ENCODE measurements at places on chromosomes 12 and 14.

DNA sequence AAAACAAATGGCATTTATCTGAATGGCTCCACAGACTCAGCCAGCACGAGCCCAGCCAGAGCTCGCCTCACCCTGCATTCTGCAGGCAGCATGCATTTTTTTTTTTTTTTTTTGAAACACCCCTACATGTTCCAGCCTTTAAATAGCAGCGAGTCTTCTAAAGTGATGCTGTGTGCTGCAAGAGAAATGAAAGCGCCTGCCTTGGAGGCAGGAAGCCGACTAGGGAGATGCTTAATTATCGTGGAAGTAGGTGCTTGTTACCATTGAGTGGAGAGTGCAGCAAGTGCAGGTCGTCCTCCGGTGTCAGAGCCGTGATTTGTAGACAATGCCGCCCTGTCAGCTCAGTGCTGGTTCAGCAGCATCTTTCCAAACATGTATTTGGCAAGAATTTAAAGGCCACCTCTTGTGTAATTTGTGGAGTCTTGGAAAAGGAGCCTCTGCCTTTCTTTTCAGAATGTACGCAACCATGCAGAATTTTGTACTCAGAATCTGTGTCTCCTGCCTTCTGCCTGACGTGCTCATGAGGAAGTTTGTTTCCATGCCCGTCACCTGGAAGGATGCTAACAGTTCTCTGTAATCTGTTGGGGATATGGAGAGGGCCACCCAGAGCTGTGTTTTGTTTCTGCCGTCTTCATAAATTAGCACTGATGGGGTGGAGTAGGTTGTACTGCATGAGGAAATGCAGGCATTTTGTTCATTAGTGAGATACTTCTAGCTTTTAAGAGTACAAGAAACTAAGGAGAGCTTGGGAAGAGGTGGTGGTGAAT, 345.9 kb upstream of the RGS6 start:
- DNase-seq, result peak; percentile 89

DNA sequence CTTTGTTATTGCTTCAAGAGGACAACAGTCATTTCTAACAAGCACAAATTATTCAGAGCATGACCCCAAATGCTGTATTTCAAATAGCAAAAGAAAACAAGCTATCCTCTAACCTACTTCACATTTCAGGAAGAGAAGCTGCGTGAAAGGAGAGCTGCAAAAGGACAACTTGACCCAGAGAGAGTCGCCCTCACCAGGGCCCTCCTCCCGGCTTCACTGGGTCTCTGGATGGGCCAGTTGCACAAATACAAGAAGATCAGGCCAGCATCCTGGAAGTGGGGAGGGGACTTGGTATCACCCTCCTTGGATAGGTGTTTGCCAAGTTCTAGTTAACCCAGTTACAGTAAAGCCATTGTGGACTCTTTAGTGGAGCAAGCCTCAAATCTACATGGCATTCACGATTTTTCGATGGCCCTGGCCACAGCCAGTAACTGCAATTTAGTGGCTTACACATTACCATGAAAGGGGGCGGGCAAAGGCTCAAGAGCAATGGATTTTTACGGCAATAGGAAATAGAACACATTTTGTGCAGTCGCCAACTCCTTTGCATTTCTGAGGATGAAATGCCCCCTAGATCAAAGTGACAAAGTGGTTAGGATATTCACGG, 166.9 kb upstream of the DIO2 start:
- no peak for DNase-seq

- DNase-seq, result no peak
Observed at GRCh38 chr14:56248442-56248841, 130.2 kb downstream of the PELI2 start.

GRCh38 chr12:10716704-10717315, 6.3 kb downstream of the YBX3 start:
- DNase-seq, result no peak

DNA sequence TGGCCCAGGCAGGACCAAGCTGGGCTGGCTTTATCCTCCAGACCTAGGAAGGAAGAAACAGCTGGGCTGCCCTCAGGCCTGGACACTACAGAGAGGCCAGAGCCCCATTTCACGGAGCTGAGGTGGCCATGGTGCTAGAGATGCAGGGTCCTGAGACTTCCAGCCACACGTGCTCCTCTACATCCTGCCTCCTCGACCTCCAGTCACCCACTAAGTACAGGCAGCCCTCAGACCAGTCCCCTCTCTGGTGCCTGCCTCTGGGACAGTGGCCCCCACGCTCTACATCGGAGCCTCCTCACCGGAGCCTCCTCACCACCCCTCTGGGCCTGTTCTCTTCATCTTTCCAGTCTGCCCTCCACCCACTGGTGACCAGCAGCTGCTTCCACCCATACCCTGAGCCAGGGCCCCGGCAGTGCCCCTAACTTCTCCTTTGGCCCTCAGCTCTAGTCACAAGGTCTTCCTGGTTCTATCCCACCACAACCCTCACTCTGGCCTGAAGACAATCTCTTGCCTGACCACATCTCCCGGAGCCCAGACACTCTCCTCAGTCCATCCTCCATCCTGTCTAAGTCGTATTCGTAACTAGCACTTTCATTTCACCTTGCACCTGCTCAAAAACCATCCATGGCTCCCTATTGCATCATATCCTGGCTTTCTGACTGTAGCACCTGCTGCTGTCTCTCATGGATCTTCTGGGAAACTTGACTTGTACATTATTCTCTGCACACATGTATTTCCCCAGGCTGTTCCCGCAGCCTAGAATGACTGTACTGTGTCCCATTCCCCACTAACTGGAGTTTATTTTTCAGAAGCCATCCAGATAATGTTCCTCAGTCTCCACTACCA, 43.9 kb downstream of the DIO3 start:
- no peak for DNase-seq

GRCh38 chr12:1935700-1936378, 17.4 kb upstream of the CACNA2D4 start:
- DNase-seq, result peak; percentile 58

Data from G401 (cell line).